ENCODE measurements at places on chromosomes 5 and 9. TPM values are rescaled to one million over a fixed set of nuclear protein-coding genes. Genes with fewer than 3 reads are reported as not detected.

IFNA21 gene
- total RNA-seq: not detected

NUTM2F gene
- not detected for total RNA-seq

CDH10 gene
- total RNA-seq: 0.06 TPM

CREB3 gene
- total RNA-seq: 42.1 TPM

C9 gene
- total RNA-seq: not detected

PAPPA gene
- total RNA-seq: 5.4 TPM

ADAMTS19 gene
- 0.17 TPM for total RNA-seq

COL5A1 gene
- 6.5 TPM for total RNA-seq

GDF9 gene
- 0.21 TPM for total RNA-seq

SLC6A3 gene
- total RNA-seq: not detected

SAPCD2 gene
- 69.2 TPM for total RNA-seq

Data from HT1080 (cell line).